Activated T-helper 1 cell treated with anti-CD3 and anti-CD28 coated beads, Interleukin-2, amount 50 U/mL, for 16 hours (primary cell): ENCODE measurements at places on chromosomes 2 and 18.

DNA sequence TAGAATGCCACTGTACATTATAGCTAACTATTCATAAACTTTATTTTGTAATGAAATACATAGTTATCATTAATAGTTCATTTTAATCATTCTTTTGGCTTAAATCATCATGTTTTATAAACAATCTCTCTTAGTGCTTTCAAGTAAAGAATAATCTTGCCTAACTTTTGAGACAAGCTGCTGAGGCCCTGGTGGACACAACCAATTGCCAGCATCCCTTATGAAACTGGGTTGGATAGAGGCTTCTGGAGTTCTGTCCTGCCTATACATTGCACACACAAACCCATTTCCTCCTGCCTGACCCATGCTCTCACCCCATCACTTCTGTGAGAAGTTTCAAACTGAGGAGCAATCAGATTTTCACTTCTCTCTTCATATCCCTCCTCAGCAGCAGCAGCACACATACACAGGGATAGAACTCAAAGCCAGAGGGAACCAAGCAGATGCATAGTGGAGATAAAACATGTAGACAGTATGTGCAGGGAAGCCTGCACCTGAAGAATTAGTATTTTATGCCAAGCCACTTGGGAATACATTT, 450.0 kb upstream of the SLC14A2 start:
- no peak for DNase-seq

DNA sequence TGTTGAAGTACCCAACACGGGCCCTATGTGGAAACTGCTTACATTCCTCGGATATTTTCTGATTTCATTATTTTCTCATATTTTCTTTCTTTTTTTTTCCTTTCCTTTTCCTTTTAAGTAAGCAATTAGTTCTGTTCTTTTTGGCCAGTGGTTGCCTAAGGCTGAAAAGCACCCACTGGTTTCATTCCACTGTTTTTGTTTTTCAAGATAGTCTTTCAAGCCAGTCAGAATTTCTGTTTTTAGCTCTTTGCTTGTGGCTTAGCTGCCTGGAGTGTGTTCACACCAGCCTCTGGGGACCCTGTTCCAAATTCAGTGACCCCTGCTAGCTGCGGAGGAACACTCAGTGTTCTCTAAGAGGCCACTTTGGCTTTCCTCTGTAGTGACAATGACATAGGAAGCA, 73.6 kb downstream of the NRP2 start:
- DNase-seq: no peak

GRCh38 chr2:181810823-181811695, 80.5 kb upstream of the ITPRID2 start:
- no peak for DNase-seq

DNA sequence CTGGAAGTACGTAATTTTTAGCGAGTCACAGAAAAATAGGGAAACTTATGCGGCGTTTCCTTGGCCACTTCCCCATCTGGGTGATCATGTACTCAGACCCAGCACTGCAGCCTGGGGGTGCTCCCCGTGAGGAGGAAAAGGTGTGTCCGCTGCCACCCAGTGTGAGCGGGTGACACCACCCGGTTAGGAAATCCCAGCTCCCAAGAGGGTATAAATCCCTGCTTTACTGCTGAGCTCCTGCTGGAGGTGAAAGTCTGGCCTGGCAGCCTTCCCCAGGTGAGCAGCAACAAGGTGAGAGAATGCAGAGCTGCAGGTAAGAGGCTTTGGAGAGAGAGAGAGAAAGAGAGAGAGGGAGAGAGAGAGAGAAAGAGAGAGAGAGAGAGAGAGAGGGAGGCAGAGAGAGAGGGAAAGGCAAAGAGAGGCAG, at the start of gene IL1R2:
Gene IL1R2, plus strand, starts transcription at position 240 of the 425 bp plus-strand sequence. CDS start 16,616 bp downstream, outside the sequence.
- DNase-seq: no peak

GRCh38 chr2:68646303-68646702, 2.9 kb downstream of the PROKR1 start:
- DNase-seq: no peak

DNA sequence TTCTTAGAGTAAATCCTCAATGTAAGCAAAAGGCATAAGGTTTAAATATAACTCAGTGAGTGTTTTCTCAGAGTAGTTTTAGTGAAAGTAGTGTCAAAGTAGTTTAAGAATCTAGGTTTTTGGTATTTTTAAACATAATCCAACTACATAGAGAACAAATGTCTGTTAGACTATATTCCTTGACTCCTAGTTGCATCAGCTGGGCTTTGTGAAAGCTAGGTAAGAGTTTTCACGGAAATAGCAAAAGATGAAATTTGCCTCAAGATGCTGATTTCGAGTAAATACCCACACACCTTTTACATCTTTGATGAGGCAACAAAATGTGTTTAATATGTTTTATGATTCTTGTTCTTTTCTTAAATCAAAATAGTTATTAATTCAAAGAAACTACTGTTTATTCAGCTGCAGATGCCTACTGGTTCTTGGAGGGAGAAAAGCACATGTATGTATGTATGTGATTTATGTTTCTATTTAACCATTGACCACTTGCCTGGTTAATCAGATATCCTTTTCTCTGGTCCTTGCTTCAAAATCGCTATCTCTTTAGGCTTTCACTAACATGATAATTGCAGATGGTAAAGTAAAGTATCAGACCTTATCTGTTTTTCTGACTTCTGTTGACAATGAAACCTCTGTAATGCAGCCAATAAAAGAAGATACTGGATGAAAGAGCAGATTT, 117.4 kb upstream of the NOSTRIN start:
- DNase-seq: no peak

DNA sequence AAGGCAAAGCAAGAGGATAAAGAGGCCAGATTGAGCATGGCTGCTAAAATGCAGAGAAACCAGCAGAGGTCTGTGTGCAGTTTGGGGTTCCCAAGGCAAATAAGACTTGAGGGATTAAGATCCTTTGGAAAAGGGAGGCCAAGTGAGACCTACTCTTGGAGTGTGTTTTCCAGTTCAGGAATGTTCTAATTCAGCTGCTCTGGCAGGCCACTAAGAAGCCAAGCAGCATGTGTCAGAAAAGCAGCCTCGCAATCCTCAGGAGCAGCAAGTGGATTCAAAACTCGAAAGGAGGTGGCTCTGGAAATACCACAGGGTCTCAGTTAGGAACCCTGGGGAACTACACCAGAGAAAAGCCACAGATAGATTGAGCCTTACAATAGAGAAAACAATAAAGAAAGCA, 569.2 kb downstream of the METTL4 start:
- no peak for DNase-seq

DNA sequence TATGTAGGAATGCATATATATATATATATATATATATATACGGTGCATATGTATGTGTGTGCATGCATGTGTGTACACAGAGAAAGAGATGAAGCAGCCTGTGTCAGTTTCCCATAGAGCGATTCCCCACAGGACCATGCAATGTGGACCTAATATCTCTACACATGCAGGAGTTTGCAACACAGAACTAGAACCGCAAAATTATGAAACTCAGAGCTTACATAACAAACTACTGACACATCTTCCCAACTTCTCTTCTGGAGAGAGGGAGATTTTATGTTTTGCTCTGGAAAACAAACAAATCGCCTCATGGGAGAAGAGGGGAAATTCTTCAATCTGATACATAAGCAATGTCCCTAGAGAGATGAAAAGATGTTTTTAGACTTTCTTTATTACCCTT, 377.2 kb downstream of the LRATD1 start:
- no peak for DNase-seq

DNA sequence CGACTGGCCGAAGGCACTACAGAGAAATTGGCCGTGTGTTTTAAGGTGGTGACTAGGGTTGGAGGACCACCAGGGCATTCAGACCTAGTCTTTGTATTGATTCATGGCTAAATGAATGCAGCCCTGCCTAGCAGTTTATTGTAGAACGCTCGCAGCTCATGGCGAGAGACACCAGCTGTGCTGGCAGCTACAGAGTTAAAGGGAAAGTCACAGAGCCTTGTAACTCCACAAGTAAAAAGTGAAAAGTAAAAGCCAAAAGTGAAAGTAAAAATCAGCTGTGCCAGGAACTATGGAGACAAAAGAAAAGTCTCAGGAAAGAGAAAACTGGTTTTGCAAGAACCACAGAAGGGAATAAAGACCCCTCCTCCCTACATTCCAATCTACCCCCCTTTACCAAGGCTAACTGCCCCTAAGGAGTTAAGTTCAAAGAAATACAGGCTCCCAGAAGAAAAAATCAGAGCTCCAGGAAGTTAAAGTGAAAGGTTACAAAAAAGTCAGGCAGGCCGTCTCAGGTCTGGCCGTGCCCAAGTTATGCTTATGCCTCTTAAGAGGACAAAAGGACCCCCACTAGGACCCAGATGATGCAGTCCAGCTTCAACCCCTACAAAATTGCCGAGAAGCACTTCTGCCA, 46.4 kb upstream of the SELENOI start:
- no peak for DNase-seq

- DNase-seq: no peak
These were observed 17.3 kb upstream of the KLHL23 start for GRCh38 chr2:169716238-169716886.

- DNase-seq: no peak
These were observed 58.3 kb downstream of the INSIG2 start for GRCh38 chr2:118146315-118147283.

- no peak for DNase-seq
These were observed 7.5 kb downstream of the COPS8 start for GRCh38 chr2:237092920-237093781.

DNA sequence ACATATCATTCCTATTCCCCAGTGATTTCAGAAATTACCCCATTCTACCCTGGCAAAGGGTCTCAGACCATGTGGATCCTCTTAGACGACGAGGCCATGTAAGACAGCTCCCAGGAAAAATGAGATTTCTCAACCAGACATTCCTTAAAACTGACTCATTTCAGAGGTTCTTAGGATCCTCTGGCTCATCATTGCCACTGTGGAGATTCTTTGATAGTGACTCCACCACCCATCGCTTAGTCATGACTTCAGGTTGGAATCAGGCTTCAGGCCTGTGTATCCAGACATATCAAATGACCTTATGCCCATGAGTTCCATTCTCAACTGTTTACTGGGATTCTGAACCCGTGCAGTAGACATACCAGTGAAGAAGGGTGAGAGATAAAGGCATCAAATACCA, 245.6 kb upstream of the TCF4 start:
- no peak for DNase-seq

DNA sequence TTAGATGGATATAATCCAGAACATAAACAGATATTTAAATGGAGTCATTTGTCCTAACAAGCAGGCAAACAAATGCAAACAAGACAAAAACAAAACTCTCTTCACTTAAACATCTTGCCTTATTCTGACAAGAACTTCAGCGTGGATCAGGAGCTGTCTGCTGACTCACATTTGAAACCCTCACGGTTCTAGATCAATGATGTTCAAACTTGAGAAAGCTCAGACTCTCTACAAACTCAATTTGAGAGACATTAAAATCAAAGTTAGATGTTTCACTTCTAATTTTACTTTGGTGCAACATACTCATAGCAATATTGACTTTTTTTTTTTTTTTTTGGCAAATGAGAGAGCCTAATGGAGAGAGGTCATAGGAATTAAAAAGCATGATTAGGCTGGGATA, 362.8 kb upstream of the SLC14A2 start:
- no peak for DNase-seq

- no peak for DNase-seq
These were observed 32.8 kb downstream of the SRBD1 start for GRCh38 chr2:45578056-45578843.

- DNase-seq: no peak
These were observed 9.7 kb downstream of the LMAN2L start for GRCh38 chr2:96730212-96730611.

DNA sequence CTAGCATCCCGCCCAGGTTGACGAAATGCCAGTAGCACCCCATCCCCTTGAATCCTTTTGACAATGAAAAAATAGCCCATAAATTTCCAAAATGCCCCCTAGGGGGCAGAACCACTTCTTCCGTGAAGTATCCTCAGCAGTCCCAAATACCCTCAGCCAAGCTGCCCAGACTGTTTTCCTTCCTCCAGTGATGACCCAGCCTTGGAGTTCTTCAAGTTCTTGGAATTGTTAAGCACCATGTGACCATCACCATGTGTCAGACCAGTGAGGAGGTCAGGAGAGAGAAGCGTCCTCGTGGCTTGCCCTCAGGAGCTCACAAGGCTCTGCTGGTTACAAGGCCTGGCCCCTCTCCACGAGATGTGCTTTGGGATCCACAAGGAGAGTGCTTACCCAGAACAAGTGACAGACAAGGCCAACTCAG, 1.4 kb upstream of the SLC23A3 start:
- DNase-seq: no peak

- DNase-seq: no peak
These were observed 16.9 kb upstream of the SULT1C2 start for GRCh38 chr2:108271691-108272253.

DNA sequence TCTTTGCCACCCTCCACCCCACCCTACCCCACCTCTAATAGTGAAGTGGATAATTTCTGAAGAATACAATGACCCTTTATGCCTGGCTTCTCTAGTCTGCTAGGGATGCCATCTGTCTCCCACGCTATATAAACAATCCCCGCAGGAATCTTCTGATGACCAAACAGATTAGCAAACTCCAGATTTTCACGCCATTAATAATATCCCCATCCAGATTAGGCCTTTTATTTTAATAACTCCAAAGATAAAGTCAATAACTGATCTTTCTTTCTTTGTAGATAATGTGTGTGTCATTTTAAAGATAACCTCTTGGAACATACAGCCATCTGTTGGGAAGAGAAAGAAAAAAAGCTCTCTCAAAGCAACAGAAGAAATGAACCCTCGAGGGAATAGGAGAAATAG, 47.9 kb upstream of the CCDC150 start:
- no peak for DNase-seq

- no peak for DNase-seq
These were observed 11.2 kb downstream of the ATP6V1B1 start for GRCh38 chr2:70946832-70947442.

DNA sequence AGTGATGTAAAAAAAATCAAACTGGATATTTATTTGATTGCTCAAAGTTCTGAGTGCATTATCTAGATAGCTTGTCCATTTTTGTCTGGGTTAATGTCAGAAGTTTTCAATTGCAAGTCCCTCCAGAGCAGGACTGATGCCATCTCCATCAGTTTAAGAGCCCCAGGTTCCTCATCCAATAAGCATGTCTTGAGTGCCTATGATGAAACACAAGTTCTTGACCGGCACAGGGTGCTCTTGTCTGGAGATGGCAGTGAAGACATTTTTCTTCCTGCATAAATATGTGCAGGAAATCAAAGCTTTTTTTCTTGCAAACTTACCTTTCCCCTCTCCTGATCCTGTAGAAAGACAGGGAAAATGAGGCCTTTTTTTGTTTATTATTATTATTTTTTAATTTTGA, 31.9 kb downstream of the CAVIN2 start:
- no peak for DNase-seq

DNA sequence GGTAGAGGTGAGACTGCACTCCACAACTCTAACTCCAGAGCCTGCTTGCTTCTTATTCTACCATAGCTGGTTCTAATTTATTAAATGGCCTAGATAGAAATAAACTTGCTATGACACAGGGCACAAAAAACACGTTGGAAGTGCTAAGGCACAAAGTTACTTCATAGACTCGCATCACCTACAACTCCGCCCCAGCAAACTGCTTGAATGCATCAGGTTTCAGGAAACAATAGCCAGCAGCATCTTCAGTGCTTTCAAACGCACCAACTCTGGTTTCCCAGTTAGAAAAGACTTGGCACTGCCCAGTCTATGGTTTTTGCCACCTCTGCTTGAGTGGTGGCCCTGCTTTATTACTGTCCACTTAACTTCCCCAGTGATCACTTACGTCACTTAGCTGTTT, 142.6 kb downstream of the RIF1 start:
- DNase-seq: no peak

GRCh38 chr18:34221971-34222306, 2.8 kb downstream of the NOL4 start:
- DNase-seq: no peak
